ENCODE measurements at places on chromosomes 7 and 10.

- DNase-seq, result no peak
Measured at GRCh38 chr7:69193061-69193460, 405.2 kb upstream of the AUTS2 start.

- no peak for DNase-seq
Measured at GRCh38 chr7:148264933-148265557, 325.5 kb upstream of the C7orf33 start.

DNA sequence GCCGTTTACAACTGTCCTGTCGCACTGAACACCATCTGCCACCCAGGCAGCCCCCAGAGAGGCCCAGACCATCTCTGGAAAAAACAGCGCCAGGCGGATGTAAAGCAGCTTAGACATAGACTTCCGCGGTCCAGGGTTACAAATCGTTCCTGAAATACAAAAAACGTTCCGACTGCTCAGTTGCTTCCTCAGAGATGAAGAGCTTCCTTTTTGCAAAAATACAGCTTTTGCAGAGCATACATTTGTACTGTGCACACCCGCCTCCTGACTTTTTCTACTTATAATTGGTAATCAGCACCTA lies 11.4 kb downstream of the DAGLB start:
- no peak for DNase-seq

DNA sequence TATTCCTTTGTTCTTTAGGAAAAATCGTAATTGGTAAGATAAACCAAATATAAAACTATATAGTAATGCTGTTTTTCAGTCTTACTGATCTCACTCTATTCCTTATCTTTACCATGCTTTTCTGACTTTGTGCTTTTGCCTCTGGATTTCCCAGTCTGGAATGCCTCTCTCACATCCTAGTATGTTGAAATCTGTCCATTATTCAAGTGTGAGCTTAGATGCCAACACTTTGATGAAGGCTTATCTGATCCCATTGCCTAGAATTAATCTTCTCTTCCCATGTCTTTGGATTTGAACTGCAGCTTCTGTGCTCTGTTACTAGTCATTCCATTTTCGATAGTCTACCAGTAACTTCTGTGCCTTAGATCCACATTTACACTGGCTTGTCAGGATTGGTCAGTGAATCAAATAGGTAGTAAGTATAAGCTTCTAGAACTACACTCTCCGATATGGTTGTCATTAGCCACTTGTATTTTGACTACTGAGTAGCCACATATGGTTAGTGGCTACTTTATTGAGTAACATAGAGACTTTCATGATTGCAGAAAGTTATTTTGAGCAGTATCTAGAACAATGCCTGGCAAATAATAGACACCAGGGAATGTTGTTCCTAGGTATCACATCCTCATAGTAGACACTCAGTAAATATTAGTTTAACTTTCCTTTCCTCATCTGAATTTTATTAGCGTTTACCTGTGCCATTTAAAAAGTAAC lies 92.9 kb downstream of the BMPR1A start:
- DNase-seq, result no peak

GRCh38 chr10:11949152-11949551 lies 93.5 kb downstream of the UPF2 start:
- no peak for DNase-seq

GRCh38 chr7:145845345-145845744 lies 271.3 kb upstream of the CNTNAP2 start:
- no peak for DNase-seq

DNA sequence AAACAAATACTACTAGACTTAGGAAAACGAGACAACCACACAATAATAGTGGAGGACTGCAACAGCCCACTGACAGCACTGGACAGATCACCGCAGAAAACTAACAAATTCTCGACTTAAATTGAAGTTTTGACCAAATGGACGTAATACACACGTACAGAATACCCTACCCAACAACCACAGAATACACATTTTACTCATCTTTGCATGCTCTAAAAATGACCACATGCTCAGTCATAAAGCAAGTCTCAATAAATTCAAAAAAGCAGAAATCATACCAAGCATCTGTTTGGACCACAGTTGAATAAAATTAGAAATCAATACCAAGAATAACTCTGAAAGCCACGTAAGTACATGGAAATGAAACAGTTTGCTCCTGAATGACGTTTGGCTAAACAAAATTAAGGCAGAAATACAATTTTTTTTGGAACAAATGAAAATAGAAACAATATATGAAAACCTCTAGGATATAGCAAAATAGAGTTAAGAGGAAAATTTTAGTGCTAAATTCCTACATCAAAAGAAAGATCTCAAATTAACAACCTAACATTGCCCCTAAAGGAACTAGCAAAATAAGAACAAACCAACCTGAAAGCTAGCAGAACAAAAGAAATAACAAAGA lies 30.6 kb downstream of the MAPK8 start:
- DNase-seq, result no peak

GRCh38 chr7:67724435-67724834 lies 727.8 kb downstream of the TYW1 start:
- no peak for DNase-seq

DNA sequence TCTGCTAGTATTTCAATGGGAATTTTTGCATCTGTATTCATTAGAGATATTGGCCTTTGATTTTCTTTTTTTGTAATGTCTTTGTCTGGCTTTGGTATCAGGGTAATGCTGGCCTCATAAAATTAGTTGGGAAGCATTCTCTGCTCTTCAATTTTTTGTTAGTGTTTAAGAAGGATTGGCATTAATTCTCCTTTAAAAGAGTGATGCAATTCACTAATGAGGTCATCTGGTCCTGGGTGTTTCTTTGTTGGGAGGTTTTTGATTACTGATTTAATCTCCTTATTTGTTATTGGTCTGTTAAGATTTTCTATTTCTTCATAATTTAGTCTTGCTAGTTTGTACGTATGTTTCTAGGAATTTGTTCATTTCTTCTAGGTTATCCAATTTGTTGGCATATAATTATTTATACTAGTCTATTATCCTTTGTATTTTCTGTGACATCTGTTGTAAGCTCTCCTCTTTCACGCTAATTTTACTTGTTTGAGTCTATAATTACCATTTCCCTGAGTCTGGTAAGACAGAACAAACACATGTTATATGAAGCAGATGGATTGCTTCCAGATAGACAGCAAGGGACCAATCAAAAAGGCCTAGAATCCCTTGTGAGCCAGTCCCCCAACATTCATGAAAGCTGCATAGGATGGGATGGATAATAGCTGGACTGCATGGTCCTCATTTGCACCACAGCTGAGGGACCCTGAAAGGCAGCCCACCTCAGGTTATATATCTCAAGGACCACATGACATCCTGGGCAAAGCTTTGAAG lies 54.4 kb downstream of the MTPAP start:
- no peak for DNase-seq

DNA sequence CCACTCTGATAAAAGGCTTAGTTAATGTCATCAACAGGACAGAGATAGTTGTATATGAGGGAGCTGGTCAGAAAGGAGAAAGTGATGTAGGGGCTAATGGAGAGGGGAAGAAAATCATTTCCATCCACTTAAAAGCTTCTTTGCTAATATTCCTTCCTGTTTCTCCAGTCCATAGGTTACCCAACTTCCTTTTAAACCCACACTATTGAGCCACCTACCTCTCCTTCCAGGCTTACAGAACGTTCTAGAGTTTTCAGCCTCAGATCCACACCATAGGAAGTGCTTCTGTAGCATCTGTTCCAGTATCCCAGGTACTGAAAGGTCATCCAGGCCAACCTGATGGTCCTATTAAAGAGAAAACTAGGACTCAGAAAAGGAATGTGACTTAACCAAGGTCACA lies 28.2 kb downstream of the STRIP2 start:
- DNase-seq, result no peak

Measured in T follicular helper cell (primary cell).